ENCODE measurements at places on chromosomes 7 and 10.

DNA sequence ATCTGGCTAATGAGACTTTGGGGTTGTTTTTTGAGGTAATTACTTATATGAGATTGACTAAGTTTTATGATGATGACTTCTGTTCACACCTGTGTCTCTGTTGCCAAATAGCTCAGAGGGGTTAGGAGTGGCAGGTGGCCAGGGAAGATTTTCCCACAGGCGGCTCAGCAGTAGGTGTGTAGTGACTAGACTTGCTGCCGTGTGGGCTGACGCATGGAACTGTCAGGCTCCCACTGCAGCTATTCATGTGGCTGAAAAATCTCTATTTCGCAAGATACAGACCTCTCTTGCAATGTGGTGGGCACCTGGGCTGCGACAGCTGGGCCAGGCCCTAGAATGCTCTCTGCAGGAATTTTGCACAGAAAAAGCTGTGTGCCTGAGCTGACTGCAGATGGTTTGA, 1.4 kb downstream of the CPA4 start:
- no peak for DNase-seq

DNA sequence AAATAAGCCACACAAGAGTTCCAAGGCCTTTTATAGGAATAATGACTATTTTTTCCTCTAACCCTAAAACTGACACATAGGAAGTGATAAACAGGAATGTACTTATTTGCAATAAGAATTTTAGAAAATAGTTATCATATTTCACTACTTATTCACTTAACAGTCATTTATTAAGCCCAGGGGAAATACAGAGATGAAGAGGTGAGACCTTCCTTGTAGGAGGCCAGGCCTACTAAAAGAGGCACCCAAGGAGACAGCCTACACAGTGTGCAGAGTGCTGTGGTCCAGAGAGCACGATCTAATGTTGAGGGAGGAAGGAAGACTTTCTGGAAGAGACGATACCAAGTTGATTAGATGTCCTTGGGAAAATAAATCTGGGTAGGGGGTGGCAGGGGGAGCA, 45.0 kb upstream of the PPP1R3C start:
- no peak for DNase-seq

DNA sequence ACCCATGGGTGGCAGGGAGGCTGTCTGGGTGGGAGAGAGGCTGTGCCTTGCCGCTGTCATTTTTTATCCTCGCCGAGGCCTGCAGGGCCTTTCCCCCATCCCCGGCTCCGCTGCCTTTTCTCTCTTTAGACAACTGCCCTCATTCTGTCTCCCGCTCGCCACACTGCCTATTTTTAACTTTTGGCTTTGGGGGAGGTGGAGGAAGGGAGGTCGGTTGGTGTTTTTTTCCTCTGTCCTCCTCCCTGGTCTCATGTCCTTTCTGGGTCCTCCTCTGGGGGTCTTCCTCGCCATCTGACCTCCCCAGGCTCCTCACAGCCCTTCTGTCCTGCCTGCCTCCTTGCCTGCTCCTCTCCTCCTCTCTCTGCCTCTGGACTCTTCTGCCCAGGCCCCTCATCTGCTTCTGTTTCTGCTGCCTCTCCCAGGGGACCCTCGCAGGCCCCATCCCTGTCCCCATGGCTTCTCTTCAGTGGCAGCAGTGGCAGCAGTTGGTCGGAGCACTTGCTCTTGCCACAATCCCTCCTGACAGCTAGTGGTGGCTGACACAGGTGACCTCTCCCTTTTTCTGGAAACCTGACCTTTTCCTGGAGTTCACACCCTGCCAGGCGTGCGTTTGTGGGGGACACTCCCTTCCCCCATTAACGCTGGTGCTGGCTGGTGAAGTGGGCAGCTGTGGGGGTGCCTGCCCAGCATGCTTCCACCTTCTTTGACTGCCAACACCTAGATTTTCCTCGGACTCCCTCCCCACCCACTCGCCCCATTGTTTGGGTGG, 19.5 kb upstream of the PCBD1 start:
- DNase-seq: no peak

DNA sequence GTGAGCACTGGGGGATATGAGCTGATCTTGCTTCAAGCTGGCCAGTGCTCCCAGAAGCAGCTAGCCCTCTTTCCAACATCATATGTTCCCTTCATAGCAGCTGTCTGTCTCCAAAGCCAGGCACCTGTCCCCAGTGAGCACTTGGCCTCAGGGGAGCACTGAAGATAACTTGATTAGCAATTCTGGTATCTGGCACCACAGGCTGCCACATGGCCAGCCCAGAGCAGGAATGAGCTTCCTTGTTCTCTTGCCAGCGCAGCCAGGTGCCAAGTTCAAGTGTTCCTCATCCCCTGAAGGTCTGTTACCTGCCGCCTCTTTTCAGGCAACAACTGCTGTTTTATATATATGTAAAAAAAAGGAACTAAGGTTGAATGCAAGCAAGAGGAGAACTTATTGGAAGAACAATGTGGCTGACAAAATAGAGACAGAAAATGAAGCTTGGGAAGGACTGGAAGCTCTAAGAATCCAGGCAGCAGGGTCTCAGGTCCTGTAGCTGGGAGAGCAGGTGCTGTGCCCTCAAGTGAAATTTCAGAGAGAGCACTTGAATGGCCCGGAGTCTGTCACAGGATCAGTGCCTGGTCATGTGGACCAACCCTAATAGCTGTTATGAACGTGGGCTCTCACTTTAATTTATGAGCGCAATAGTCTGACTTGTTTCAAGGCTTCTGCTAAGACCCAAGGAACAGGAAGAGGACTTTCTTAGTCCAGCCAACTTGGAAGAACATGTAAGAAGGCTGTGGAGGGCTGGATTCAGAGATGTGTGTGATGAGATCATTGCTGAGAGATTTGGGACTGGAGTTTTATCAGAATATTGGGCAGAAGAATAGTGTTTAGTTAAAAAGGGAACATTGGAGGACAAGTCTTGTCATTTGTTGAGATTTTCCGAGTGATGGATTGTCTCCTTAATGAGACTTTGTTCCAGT, 267.2 kb downstream of the GLRX3 start:
- DNase-seq: no peak

DNA sequence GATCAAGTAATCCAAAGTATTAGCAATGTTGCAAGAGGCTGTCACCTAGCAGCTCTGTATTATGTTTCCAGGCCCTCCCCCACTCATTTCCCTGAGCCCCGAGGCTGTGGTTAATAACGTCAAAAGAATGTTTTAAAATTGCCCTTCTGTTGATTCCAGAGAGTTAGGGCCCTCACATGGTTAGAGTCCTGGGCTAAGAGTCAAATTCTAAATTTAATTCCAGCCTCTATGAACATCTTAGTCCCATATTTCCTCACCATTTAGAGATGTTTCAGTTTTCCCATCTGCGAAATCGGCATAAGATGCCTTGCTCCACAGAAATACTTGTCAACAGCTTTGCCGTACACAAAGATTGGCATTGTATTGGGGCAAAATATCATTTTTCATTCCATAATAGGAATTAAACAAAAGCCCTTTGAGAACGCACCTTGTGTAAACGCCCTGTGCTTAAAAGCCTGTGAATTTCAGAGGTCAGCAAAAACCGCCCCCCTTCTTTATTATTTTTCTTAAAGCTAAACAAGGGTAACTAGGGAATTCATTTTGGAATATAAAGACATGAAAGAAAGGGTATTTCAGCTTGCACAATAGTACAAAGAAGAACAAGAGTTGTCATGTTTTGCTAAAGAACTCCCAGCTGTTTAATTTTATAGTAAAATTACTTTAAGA, 135.8 kb downstream of the ARID5B start:
- no peak for DNase-seq

- no peak for DNase-seq
These were observed 45.3 kb upstream of the GTF2I start for GRCh38 chr7:74612015-74612829.

DNA sequence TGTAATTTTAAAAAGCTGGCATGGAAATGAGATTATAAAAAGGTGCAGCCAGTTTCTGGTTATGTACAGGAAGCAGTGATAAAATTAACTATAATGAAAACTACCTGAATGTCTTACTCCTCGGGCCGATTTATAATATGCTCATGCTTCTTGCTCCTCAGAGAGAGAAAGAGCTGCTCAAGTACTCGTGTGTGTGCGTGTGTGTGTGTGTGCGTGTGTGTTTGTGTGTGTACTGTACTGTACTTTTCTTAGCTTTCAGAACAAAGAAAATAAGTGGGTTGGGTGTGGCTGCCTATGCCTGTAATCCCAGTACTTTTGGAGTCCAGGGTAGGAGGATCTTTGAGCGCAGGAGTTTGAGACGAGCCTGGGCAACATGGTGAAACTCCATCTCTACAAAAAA, 96.6 kb upstream of the NMT2 start:
- no peak for DNase-seq

- DNase-seq: no peak
These were observed 470.1 kb upstream of the NRP1 start for GRCh38 chr10:33804584-33804983.

DNA sequence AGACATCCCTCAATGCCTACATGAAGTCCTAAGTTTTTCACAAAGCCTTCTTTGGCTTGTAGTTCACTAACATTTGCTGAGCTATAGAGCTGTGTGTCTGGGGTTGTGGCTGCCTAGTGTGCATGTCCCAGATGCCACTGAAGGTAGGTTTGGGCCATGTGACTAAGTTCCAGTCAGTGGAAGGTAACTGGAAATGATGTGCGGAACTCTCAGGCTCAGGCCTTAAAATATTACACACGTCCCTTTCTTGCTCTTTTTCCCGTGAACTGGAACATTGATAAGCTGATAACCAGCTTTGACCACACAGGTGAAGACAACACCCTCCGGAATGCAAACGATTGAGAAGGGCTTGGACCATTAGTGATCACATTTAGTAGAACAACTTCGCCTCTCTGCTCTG, 358.1 kb downstream of the GATA3 start:
- no peak for DNase-seq

DNA sequence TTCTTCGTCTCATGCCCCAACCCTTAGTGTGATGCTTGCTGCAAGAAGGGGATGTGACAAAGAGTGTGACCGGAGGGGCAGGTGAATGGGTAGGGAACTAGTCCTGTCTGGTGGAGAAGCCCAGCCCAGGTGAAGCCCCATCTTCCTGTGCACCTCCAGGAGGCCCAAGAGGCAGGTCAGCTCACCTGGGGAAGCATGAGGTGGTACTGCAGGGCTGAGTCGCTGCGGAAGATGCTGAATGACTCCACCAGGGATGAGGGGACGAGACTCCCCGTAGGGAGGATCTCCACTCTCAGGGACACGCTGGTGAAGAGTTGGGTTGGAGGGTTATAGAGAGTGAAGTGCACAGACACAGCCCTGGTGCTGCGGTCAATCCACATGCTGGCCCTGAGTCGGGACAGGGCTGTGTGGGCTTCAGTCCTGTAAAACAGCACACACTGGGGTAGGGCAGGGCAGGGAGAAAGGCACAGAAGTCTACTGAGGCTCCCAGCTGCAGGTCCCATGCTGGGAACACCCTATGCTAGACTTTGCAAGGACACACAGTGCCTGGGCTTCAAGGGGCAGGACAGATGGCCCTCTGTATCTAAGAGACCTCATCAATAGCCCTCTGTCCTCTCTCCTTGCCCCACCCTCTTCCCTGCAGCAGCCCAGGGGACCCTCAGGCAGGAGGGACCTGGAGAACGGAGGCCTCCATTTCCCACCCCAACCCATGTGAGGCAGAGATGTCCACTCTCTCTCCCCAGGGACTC, 136.5 kb downstream of the PKD1L1 start:
- DNase-seq: no peak

DNA sequence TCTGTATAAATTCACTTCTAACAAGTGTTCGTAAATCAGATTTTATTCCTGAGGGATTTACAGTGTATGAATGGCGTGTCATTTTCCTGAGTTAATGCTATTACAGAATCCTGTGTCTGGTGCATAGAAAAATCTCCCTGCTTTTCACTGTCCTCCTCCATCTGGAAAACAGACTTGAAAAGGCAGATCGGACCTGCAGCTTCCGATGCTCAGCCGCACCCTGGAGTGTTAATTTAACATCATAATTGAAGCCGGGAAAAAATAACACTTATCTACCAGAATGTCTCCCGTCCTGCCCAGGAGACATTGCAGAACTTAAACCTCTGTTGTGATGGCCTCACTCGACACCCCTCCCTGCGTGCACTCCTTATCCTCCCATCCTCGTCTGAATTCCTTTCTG, 442.1 kb upstream of the FOXK1 start:
- no peak for DNase-seq

DNA sequence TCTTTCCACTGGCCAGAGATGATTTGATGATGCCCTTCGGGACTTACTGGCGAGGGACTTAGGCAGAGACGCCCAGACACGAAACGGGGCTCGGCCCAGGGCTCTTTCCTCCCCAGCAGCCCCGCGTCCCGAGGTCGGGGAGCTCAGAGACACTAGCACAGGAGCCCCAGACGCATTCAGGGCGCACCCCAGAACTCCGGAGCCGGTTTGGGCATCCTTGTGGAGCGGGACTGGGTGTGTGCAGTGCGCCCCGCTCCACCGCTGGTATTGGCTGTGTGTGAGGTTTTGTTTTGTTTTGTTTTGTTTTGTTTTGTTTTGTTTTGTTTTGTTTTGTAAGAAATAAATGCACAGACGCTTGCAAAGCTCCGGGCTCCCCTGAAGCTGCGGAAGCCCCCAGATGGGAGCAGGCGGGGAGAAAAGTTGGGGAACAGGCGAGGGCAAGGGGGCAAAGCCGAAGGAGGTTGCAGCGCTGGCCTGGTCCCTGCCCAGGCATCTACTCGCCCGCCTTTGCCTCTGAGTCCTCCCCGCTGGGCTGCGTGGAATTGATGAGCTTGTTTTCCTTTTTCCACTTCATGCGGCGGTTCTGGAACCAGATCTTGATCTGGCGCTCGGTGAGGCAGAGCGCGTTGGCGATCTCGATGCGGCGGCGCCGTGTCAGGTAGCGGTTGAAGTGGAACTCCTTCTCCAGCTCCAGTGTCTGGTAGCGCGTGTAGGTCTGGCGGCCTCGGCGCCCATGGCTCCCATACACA, 1.9 kb upstream of the HOXA5 start:
- DNase-seq: no peak

- no peak for DNase-seq
These were observed 1248.5 kb upstream of the LRRN3 start for GRCh38 chr7:109842386-109842785.

DNA sequence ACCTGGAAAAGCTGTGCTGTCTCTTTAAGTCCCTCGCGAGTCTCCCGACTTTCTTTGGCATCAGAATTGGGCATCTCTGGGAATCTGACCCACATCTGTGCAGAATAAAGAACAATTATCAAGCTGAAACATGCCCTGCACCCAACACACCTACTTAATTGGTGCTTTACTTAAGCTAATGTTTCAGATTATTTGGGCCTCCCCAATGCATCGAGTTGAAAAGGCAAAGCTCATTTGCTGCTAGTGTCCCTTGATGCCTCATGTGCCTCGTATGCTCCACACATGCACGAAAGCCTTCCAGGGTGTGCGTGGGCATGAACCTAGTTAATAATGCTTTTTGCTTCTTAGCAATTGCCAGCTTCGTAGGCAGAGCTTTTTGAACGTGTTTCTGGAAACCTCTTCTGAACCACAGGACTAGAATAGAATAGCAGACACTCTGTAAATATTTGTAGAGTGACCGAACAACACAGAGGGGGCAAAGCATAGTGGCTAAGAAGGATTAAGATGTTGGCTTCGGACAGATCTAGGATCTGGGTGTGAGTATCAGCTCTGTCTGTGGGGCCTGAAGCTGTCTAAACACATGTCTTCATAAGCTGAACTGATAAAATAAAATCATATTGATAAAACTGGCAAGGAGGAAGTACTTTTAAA, 26.7 kb upstream of the FGFR2 start:
- DNase-seq: no peak

GRCh38 chr10:43076876-43077420, at the start of gene RET:
Gene RET (plus strand): TSS chr10:43077069. CDS start chr10:43077259, 190 bp downstream.
- no peak for DNase-seq

GRCh38 chr10:30555465-30555864, 74.1 kb downstream of the LYZL2 start:
- DNase-seq: no peak
